Activated gamma-delta T cell treated with anti-CD3 and anti-CD28 coated beads, Interleukin-2, amount 50 U/mL, for 16 hours (primary cell): ENCODE measurements at places on chromosomes 2 and 18.

GRCh38 chr2:30527859-30528258 is 80.8 kb downstream of the LCLAT1 start:
- no peak for DNase-seq

DNA sequence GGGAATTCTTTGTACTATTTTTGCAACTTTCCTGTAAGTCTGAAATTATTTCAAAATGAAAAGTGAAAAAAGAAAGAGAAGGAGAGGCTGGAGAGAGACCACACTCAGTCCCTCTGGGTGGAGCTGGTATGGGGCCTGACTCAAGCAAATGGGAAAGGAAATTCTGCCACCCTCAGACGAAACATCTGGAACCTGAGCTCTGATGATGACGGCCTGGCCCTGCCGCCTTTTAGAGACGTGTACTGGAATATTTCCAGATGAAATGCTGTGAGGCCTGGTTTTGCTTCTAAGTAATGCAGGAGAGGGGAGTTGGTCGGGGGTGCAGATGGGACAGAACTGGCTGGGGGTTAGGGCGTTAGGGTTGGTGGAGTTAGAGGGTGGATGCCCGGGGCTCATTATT is 57.4 kb upstream of the GLI2 start:
- no peak for DNase-seq

GRCh38 chr2:74070991-74071390 is 76.7 kb downstream of the BOLA3 start:
- DNase-seq, result no peak

DNA sequence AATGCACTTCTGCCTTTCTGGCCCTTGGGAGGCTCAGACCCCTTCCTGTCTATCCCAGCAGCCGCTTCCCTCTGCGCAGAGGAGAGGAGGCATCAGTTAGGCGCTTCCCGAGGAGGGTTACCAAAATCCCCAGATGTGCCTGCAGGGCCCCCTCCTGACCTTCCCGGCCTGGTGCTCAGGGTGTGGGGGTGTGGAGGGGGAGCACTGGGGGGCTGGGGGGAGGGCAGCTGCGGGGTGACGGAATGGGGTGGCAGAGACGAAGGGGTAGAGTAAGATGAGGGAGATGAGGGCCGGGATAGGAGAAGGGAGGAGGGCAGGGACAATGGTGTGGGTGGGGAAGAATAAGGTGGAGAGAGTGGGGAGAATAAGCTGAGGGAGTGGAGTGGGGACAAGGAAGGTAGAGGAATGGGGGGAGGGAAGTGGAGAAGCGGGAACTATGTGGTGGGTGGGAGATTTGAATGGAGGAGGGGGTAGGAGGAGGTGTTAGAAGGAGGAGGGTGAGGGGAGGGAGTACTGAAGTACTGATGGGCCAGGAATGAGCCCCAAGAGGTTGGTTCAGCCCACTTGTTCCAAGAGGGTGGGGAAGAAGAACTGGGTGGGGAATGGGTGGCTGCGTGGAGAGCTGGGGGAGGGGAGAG is 6.5 kb upstream of the ZAP70 start:
- no peak for DNase-seq

GRCh38 chr2:71685073-71685848 is 231.9 kb downstream of the DYSF start:
- no peak for DNase-seq

DNA sequence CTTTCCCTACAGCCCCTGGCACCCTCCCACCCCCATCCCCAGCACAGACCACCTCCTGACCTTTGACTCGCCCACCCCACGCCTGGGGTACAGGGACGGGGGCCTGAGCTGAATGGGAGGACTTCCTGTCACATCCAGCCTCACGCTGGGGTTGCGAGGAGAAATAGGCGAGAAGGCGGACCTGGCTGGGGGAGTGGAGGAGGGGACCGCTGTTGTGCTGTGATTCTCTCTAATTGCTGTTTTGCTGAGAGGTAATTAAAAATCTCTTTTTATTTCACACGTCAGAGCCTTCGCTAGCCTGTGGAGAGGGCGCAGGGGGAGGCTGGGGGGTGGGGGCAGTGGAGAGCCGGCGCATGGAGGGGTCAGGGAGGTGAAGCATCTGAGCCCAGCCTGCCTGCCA is 9.7 kb upstream of the ECEL1 start:
- DNase-seq, result no peak

DNA sequence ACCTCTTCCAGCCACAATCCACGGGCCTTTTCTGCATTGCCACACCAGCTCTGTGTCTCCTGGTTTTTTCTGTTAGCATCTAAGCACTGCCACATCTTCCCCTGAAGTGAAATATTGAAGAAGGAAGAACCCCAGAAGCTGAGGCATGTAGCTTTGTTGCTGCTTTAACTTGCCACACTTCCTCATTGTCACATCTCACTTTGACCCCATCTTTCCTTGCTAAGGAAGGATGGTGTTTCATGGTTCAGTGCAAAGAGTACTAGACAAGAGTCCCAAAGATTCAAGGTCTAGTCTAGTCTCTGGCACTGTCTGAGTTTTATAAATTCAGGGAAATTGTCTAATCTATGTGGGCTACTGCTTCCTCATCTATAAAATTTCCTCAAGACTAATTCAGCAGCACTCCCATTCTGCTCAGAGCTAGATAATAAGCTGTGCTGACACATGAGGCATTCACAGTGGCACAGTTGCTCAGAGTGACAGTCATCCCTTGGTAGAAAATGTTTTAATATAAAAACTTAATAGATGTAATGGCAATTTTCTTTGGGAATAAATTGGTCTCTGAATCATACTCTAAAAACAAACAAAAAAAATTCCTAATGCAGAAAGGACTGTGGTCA is 483.0 kb upstream of the ID2 start:
- no peak for DNase-seq

DNA sequence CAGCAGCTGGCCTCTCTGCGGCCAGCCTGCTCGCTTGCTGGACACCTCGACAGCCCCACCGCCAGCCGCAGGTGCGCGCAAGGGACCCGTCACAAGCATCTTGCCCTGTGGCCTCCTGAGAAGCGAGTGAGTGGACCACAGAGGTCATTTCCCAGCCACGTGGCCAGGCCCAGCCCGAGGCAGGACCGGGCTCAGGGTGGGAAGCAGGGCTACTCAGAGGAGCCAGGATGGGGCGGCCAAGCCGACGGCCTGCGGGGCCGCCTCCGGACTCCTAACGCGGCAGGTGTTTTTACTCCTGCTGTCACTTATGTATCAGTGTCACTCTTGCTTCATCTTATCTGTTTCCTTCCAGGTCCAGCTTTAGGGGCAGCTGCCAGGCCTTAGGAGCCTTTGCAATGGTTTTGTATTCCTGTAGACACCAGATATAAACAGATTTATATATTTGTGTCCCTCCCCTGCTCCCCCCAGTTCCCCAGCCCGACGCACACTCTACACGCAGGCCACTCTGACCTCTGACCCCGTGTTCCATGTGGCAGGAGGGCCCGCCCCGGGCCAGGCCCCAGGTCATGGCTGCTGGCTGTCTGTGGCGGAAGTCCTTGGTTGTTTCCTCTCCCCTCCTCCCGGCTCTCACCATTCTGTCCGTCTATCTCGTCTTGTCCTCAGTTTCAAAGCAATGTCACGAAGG is 236.4 kb downstream of the ATAD2B start:
- no peak for DNase-seq

- DNase-seq, result no peak
These were observed 213.6 kb downstream of the ATAD2B start for GRCh38 chr2:23713351-23713750.

DNA sequence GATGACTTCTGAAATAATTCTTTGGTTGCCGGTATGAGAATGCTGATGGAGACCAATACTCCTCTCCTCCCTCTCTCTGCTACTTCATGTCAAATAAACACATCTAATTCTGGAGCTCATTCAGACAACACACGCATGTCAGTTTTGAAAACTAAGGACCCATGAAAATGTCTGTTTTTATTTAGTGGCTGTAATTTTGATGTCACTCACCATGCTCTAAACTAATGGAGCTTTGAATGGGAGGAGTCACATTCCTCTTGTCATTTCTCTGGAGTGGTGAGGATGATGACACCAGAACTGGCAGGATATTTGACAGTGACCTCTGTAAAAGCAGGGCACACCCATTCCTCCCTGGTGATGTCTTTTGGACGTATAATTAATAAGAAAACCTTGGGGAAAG is 163.0 kb downstream of the PHLPP1 start:
- DNase-seq, result no peak

- no peak for DNase-seq
These were observed 15.5 kb downstream of the SCTR start for GRCh38 chr2:119508756-119509155.

- DNase-seq, result no peak
These were observed 41.4 kb upstream of the SMAD7 start for GRCh38 chr18:48992133-48992532.
